ENCODE measurements at places on chromosomes 7 and 10.

- DNase-seq, result peak; percentile 49
Observed at GRCh38 chr7:7321681-7322080, 139.3 kb downstream of the C1GALT1 start.

DNA sequence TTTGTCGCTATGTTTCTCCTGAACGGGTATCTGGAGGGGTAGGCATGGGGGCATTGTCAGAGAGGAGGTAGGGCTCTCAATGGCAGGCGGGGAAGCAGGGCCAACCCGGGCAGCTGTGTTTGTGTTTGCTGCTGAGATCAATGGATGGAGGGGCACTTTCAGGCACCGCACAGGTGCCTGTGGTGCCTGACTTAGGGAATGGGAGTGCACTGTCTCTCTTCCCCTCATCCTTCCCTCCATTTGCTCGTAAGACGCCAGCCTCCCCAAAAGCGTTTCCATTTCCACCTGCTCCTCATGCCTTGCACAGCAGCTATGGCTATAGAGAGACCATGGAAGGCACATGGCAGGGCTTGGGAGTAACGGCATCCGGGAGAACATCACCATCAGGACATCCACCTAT, 615.9 kb upstream of the FOXK1 start:
- no peak for DNase-seq

DNA sequence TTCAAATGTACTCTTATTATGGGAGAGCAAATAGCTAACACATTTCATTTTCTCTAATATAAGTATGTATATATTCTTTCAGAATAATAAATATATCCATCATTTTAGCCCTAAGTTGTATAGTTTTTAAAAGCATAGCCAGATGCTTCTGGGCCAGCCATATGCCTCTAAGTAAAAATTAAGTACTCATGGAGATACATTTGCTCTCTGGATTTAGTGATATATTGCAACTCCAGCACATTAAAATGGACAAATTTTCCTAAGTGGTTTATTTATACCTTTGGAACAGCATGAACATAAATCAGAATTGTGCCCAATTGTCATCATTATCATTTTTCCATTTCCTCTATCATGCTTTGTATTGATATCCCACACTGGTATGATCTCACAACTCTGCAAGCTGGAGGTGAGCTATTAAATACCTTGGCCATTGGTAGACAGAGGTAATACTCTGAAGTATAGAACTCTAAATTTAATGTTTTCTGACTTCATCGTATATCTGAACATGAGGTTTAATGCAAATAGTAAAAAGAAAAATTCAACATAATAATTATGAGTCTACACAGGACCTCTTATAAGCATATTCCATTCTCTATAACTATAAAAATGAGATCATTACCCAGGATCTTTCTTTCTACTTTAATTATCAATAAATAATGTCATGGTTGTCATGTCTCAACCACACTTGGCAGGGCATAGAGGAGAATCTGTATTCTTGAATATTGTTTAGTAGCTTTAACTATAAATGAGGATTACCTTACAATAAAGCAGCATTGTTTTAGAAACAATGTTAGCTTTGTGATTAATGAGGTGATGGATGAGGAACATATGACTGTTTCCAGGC, 90.8 kb downstream of the AGMO start:
- DNase-seq, result no peak

GRCh38 chr7:77262316-77262715, 62.7 kb upstream of the FGL2 start:
- DNase-seq, result no peak
